Large intestine (tissue), 12 donors: ENCODE measurements at places on chromosomes 12 and 14. TPM values are rescaled to one million over a fixed set of nuclear protein-coding genes. Genes with fewer than 3 reads are reported as not detected.

NTS gene
- polyA plus RNA-seq: 126 TPM

HCAR2 gene
- polyA plus RNA-seq: 2.6 TPM

TMEM30B gene
- polyA plus RNA-seq: 36.6 TPM

KCNH5 gene
- 0.40 TPM for polyA plus RNA-seq

DBX2 gene
- 0.01 TPM for polyA plus RNA-seq

MMP14 gene
- 108 TPM for polyA plus RNA-seq

DHRS4 gene
- polyA plus RNA-seq: 48.7 TPM

GLIPR1L2 gene
- 1.3 TPM for polyA plus RNA-seq

- no peak for DNase-seq
Measured at GRCh38 chr14:104290756-104291122, 152.4 kb downstream of the KIF26A start.

- DNase-seq: peak; percentile 46
Measured at GRCh38 chr14:59320763-59321625, 132.5 kb downstream of the DAAM1 start.

- DNase-seq: no peak
Measured at GRCh38 chr14:34596891-34597290, 33.1 kb downstream of the SNX6 start.

- no peak for DNase-seq
Measured at GRCh38 chr14:64644629-64645028, 59.6 kb upstream of the PLEKHG3 start.

- DNase-seq: no peak
Measured at GRCh38 chr14:92848887-92849286, 54.8 kb downstream of the GOLGA5 start.

DNA sequence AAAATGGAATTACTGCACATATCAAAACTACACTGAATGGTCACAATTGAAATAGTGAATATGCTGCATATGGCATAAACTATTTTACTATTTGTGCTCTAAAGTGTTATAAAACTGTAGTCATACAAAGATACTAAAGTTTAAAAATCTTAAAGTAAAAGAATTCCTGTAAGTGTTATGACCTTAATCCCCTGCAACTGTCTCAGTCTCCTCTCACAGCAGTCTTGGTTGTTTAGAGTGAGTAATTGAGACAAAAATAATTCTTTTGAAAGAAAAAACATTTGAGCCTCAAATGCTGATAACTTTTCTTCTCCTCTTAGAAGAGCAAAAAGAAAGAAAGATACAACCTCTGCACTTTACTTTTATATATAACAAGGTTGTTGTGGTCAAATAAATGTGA, 99.9 kb downstream of the SYT1 start:
- no peak for DNase-seq

DNA sequence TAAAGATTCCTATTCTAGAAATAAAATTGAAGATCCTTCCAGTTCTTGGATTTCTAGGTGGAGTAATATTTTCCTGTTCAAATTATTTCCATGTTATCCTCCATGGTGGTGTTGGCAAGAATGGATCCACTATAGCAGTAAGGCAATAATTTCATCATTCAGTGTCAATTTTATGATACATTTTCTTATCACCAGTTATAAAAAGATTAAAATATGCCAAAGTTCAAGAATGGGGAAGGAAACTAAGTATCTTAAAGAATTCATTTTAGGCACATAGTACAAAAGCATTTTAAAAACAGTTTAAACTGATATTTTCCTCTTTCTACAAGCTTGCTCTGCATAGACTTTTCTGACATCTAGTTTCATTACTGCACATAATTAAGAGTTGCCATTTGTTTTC, 19.1 kb downstream of the SYCP3 start:
- DNase-seq: peak; percentile 37

DNA sequence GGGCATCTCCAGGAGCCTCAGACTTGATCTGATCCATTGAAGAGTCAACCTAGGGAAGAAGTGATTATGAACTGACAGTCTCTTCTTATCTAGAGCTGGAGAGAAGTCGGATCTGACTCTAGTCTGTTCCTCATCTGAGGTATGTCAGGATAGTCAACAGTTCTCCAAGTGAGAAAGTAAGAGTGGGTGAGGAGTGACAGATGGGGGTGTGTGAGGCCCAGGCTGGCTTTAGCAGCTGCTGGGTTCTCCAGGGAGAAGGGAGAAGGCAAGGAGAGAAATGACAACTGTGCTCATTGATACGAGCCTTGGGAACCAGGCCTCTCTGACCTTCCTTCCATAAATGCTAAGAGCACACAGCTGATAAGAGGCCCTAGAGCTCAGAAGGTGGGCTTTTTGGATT, 53.3 kb downstream of the IRAK3 start:
- DNase-seq: no peak

DNA sequence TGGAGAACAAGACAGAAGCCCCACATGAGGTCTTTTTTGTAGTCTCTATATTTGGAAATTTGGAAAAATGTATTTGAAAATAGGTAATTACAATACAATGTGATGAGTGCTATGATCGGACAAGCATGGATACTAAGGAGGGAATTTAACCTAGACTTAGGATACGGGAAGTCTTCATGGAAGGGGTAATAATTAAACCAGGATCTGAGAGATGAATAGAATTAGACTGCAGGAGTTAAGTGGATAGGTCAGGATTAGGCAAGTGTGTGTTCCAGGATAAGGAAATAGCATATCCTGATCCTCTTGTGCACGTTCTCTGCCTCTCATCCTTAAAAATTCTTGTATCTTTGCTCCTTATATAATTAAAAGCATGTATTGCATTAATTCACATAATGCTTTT, 223.3 kb upstream of the PRICKLE1 start:
- no peak for DNase-seq

DNA sequence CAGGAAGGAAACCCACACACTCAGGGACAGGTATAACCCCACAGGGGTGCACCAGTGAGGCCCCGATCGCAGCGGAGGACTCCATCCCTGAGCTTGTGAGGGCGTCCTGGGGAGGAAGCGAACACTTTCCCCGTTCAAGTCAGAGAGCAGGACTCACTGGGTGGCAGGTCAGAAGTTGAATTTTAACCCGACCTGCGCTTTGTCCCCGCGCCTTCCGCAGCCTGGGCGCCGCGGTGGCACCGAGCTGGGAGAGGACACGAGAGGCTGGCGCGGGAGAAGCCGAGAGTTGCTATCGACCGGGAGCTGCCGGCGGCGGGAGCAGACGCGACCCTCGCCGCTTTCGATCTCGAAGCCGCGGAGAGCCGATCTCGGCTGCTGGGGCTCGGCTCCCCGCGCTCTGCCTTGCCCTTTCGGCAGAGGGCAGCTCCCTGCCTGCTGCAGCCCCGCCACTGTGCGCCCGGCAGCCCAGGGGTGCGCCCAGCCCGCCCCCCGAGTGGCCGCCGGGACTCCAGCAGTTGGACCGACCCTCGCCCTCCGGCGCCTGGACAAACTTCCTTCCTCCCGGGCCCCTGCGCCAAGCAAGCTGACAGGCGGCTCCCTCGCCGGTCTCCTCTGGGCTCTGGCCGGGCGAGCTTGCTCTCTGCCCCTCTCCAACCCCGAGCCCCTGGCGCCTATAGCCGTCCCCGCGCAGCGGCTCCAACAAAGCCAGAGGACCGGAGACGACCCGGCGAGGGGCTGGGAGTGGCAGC, 918 bp downstream of the LIN7A start:
- DNase-seq: peak; percentile 34

- peak; percentile 4 for DNase-seq
Measured at GRCh38 chr14:33682760-33683159, 268.1 kb downstream of the EGLN3 start.

GRCh38 chr14:95204705-95205104, 47.4 kb upstream of the DICER1 start:
- no peak for DNase-seq

DNA sequence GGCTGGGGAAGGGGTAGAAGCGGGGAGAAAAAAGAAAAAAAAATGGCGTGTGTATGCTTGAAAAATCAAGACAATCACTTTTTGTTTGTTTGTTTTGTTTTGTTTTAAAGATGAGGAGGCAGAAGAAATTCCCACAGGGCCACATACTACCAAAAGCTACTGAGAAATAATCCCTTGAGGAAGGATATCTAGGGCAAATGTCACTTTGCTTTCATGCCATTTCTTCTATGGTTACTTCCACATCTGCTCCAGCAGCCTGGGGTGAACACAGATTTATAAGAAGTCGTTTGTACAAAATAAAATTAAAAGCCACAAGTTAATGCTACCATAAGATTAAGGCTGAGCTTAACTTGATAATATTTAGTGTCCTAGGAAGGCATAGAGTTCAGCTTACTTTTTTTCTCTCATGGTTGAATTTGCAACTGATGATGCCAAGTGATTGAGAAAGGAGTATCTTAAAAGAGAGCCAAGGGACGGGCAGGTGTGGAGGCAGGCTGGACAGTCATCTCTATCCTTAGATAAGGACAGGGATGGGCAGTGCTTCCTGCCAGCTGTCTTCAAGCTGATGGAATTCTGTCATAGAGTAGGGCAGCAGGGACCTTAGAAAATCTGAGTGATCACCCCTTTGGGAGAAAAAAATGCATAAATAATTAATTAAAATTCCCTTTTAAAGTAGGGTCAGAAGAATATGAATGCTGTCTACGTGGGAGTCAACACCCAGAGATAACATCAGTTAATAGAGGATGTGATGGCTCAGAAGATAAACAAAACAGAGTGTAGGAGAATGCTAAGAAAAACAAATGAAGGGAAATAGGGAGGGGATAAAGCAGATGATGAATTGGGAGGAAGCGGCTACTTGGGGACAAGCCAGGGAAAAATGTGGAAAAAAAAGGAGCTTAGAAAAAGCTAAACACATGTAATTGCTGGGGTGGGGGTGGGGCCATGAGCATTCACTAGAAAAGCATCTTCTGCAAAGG, 57.1 kb downstream of the DYRK2 start:
- DNase-seq: no peak

GRCh38 chr12:29286081-29286790, 94.7 kb downstream of the ERGIC2 start:
- no peak for DNase-seq

GRCh38 chr12:121582583-121583333, 1.9 kb upstream of the KDM2B start:
- DNase-seq: no peak

GRCh38 chr12:122847921-122848421, 12.7 kb downstream of the HIP1R start:
- DNase-seq: no peak

- DNase-seq: no peak
Measured at GRCh38 chr14:59175404-59175803, 13.1 kb upstream of the DAAM1 start.

DNA sequence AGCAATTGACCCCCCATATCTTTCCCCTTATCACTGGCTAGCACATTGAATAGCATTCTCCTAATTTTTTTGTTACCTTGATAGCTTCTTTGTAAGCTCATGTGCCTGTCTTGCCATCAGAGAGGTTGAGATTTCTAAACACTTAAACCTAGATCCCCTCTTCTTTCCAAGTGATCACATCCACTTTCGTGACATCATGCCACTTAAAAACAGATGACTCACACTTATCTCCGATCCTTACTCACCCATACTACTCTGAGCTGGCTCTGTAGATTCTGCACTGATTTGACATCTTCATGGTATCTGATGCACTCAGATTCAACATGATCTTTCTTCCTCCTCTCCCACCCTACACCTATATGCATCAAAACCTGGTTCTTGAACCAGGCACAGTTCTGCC, 10.5 kb downstream of the GPR137C start:
- DNase-seq: no peak

GRCh38 chr14:91270619-91271018, 26.1 kb upstream of the GPR68 start:
- DNase-seq: no peak
